NB4 (cell line): ENCODE measurements at places on chromosomes 3 and 15.

DNA sequence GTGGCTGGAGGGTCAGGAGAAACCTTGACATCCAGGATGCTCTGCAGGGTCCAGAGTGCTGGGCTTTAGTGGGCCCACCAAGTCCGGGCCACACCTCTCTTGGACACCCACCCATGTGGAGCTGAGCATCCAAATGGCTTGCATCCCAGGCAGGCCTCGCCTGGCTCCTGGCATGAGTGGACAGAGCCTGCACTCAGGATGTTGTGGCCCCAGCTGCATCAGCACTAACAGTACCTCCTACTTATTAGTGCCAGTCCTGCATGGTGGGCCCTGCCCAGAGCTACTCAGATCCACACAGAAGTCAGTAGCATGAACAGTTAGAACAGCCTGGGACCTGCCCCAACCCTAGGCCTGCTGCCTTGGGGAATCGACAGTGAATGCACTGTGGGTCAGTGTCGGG lies 42.2 kb upstream of the MRPS22 start:
- DNase-seq: no peak

- no peak for DNase-seq
Observed at GRCh38 chr3:4309491-4310128, 6.4 kb downstream of the SETMAR start.

- DNase-seq: peak; percentile 31
Observed at GRCh38 chr3:42556089-42556632, 25.6 kb downstream of the SEC22C start.

GRCh38 chr15:92468991-92469390 lies 75.3 kb downstream of the ST8SIA2 start:
- no peak for DNase-seq

DNA sequence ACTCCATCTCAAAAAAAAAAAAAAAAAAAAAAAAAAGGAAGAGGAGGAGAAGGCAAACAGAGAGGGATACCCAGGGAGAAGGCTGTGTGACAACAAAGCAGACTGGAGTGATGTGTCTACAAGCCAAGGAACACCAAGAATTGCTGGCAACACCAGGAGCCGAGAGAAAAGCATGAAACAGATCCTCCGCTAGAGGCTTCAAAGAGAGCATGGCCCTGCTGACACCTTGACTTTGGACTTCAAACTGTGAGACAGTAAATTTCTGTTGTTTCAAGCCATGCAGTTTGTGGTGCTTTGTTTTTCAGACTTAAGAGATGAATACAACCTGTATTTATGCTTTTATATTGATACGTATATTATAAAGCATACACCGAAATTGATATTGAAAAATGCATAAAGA lies 74.3 kb upstream of the TRA2B start:
- DNase-seq: no peak
